ENCODE measurements at places on chromosomes 4 and X. TPM values are rescaled to one million over a fixed set of nuclear protein-coding genes. Genes with fewer than 3 reads are reported as not detected.

The ARHGAP24 gene
- 70.3 TPM for total RNA-seq

- H3K27me3 ChIP-seq = no peaks in the 10 kb centered on the region
- no peaks in the 10 kb centered on the region for H3K36me3 ChIP-seq
- no peak overlapping the region for H3K4me3 ChIP-seq
- no peaks in the 10 kb centered on the region for H3K4me1 ChIP-seq
- DNase-seq = no peak
- H3K27ac ChIP-seq = no peak overlapping the region
Observed at GRCh38 chr4:189279188-189279587, 661.5 kb upstream of the FRG1 start.

GRCh38 chr4:26765515-26765914 is 95.1 kb upstream of the STIM2 start:
- no peaks in the 10 kb centered on the region for H3K36me3 ChIP-seq
- no peak overlapping the region for H3K4me3 ChIP-seq
- DNase-seq = no peak
- H3K27me3 ChIP-seq = no peaks in the 10 kb centered on the region

DNA sequence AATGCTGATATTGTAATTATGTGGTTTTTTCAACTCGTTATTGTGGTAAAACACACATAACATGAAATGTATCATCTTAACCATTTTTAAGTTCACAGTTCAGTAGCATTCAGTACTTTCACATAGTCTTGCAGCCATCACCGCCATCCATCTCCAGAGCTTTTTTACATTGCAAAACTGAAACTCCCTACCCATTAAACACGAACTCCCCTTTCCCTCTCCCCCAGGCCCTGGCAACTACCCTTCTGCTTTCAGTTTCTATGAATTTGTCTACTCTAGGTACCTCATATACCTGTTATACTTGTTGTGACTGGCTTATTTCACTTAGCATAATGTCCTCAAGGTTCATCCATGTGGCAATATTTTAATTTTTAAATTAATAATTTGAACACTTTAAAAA is 380.6 kb downstream of the MAPK10 start:
- no peak for DNase-seq
- no peaks in the 10 kb centered on the region for H3K36me3 ChIP-seq
- no peak overlapping the region for H3K4me3 ChIP-seq

The CPLX1 gene
- 0.75 TPM for total RNA-seq

DNA sequence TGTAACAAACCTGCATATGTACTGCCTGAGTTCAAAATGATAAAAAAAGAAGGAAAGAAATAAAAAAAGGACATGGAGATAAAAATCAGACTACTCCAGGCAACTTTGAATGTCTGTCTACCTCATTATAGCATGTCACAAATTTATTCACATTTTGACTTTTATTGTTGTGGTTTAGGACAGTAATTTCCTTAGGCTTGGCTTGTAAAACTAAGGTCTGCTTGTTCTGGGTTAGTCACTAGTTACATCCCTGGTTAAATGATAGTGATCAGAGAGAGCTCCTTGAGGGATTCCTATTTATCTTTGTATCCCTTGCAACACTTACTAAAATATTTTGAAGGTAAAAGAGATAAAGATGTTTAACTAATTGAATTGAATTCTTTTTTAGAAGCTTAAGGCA is 42.5 kb upstream of the ITM2A start:
- H3K27ac ChIP-seq = no peak overlapping the region
- H3K4me3 ChIP-seq = no peak overlapping the region
- no peak for DNase-seq
- H3K4me1 ChIP-seq = no peaks in the 10 kb centered on the region
- no peaks in the 10 kb centered on the region for H3K27me3 ChIP-seq
- H3K36me3 ChIP-seq = no peaks in the 10 kb centered on the region

DNA sequence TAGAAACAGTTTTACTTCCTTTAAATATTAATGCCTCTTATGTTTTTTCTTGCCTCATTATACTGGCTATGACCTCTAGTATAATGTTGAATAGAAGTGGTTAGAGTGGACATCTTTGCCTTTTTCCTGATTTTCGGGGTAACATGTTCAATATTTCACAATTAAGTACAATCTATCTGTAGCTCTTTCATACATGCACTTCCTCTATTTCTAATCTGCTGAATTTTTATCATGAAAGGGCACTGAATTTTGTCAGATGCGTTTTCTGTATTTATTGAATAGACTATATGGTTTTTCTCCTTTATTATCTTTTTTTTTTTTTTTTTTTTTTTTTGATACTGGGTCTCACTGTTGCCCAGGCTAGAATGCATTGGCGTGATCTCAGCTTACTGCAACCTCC is 29.0 kb downstream of the MECP2 start:
- no peaks in the 10 kb centered on the region for H3K27me3 ChIP-seq
- H3K36me3 ChIP-seq = no peaks in the 10 kb centered on the region
- no peak overlapping the region for H3K4me3 ChIP-seq
- DNase-seq = no peak
- H3K4me1 ChIP-seq = peaks cover 1% of the 10 kb centered on the region

GRCh38 chr4:30537456-30537855 is 182.7 kb upstream of the PCDH7 start:
- no peak overlapping the region for H3K4me3 ChIP-seq
- no peaks in the 10 kb centered on the region for H3K27me3 ChIP-seq
- no peak for DNase-seq
- H3K4me1 ChIP-seq = no peaks in the 10 kb centered on the region
- no peaks in the 10 kb centered on the region for H3K36me3 ChIP-seq

GRCh38 chr4:95949136-95949765 is 109.4 kb downstream of the PDHA2 start:
- no peak overlapping the region for H3K27ac ChIP-seq
- H3K27me3 ChIP-seq = no peaks in the 10 kb centered on the region
- no peak for DNase-seq
- no peak overlapping the region for H3K4me3 ChIP-seq
- no peaks in the 10 kb centered on the region for H3K4me1 ChIP-seq

- H3K4me3 ChIP-seq = no peak overlapping the region
- peak; percentile 37 for DNase-seq
- H3K4me1 ChIP-seq = peaks cover 10% of the 10 kb centered on the region
- H3K27me3 ChIP-seq = no peaks in the 10 kb centered on the region
- H3K36me3 ChIP-seq = no peaks in the 10 kb centered on the region
Observed at GRCh38 chr4:174461466-174462106, 60.7 kb downstream of the HPGD start.

DNA sequence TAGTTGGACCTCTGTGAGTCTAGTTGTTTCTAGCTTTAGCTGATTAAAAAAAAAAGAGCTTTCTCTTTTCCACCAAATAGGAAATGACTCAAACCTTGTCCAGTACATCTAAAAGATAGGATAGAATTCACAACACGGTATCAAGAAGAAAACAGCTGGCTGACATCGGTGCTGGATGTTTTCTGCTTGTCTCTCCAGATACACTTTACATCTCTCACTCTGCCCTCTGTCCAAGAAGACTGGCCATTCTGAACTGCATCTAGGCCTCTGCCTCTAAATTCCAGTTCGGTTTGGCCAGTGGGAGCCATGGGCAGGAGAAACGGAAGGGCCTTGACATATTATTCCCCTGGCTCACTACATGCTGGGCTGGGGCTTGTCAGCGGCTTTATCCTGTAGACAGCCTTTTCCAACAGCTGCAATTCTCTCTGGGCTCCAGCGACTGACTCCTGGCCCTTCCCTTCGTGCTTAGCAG is 57.3 kb upstream of the SHISA3 start:
- no peaks in the 10 kb centered on the region for H3K27me3 ChIP-seq
- DNase-seq = no peak
- H3K36me3 ChIP-seq = no peaks in the 10 kb centered on the region
- H3K4me1 ChIP-seq = no peaks in the 10 kb centered on the region

DNA sequence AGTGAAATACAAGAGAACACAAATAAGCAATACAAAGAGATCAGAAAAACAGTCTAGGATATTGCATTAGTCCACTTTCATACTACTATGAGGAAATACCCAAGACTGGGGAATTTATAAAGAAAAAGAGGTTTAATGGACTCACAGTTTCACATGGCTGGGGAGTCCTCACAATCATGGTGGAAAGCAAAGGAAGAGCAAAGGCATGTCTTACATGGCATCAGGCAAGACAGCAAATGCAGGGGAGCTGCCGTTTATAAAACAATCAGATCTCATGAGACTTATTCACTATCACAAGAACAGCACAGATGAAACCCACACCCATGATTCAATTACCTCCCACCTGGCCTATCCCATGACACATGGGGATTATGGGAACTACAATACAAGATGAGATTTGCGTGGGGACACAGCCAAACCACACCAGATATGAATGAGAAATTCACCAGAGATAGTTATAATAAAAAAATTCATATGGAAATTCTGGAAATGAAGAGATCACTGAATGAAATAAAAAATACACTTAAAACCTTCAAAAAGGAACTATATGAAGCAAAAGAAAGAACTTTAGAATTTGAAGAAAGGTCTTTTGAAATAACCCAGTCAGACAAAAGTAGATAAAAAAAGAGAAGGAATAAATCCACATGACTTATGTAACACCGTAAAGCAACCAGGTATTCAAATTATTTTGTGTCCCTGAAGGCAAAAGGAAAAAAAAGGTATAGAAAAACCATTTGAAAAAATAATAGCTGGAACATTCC is 16.2 kb upstream of the NAA11 start:
- H3K36me3 ChIP-seq = no peaks in the 10 kb centered on the region
- no peaks in the 10 kb centered on the region for H3K27me3 ChIP-seq
- H3K4me1 ChIP-seq = no peaks in the 10 kb centered on the region

GRCh38 chr4:88524171-88524570 is 595 bp upstream of the PYURF start:
- no peaks in the 10 kb centered on the region for H3K27me3 ChIP-seq
- no peak overlapping the region for H3K4me3 ChIP-seq
- peaks cover 15% of the 10 kb centered on the region for H3K4me1 ChIP-seq
- no peaks in the 10 kb centered on the region for H3K36me3 ChIP-seq

The PCDH11X gene
- total RNA-seq = 1.6 TPM

GRCh38 chr4:184473499-184474262 is 669 bp downstream of the IRF2 start:
- H3K4me1 ChIP-seq = peaks cover 27% of the 10 kb centered on the region
- peak overlapping the region; percentile 18 for H3K4me3 ChIP-seq
- no peaks in the 10 kb centered on the region for H3K36me3 ChIP-seq
- peak overlapping the region; percentile 66 for H3K27ac ChIP-seq
- peak; percentile 40 for DNase-seq
- no peaks in the 10 kb centered on the region for H3K27me3 ChIP-seq

- no peak for DNase-seq
- H3K4me1 ChIP-seq = no peaks in the 10 kb centered on the region
- no peak overlapping the region for H3K27ac ChIP-seq
Observed at GRCh38 chr4:140640150-140640748, 71.5 kb upstream of the UCP1 start.

DNA sequence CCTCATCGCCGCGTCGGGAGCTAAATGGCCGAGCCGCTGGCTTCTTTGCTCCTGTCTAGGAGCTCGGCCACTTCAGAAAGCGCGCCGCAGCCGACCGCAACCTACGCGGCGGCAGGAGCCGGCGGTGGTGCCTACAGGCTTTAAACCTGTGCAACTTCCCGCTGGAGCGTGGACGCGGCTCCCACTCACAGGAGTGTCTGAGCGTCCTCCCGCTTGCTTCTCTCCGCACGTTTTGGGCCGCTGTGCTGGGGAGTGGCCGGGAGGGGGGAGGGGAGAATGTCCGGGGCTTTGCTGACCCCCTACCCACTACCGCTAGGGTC is 1.0 kb downstream of the NHSL2 start:
- H3K4me3 ChIP-seq = no peak overlapping the region
- H3K4me1 ChIP-seq = no peaks in the 10 kb centered on the region
- no peaks in the 10 kb centered on the region for H3K36me3 ChIP-seq

- no peaks in the 10 kb centered on the region for H3K27me3 ChIP-seq
- H3K4me3 ChIP-seq = no peak overlapping the region
- H3K4me1 ChIP-seq = peaks cover 6% of the 10 kb centered on the region
- H3K27ac ChIP-seq = no peak overlapping the region
- DNase-seq = no peak
Observed at GRCh38 chr4:15374656-15375055, 53.2 kb upstream of the C1QTNF7 start.

DNA sequence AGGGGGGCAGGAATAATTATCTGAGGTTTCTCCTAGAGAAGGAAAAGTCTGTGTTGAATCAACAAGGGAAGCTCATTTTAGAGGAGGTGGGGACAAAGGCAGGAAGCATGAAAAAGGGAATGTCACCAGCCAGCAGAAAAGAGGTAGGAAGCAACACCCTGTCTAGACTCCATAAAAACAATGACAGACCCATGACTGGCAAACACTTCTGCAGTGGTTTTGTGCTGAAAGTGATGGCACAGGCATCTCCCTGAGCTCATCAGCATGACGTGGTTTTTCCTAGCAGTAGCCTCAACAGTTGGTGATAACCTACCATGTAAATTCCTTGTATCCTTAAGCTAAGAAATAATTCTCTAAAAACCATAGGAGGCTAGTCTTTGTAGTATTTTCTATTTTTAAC is 110.7 kb upstream of the GALNT7 start:
- no peak overlapping the region for H3K27ac ChIP-seq
- DNase-seq = no peak
- H3K27me3 ChIP-seq = no peaks in the 10 kb centered on the region
- H3K4me3 ChIP-seq = no peak overlapping the region
- no peaks in the 10 kb centered on the region for H3K36me3 ChIP-seq

DNA sequence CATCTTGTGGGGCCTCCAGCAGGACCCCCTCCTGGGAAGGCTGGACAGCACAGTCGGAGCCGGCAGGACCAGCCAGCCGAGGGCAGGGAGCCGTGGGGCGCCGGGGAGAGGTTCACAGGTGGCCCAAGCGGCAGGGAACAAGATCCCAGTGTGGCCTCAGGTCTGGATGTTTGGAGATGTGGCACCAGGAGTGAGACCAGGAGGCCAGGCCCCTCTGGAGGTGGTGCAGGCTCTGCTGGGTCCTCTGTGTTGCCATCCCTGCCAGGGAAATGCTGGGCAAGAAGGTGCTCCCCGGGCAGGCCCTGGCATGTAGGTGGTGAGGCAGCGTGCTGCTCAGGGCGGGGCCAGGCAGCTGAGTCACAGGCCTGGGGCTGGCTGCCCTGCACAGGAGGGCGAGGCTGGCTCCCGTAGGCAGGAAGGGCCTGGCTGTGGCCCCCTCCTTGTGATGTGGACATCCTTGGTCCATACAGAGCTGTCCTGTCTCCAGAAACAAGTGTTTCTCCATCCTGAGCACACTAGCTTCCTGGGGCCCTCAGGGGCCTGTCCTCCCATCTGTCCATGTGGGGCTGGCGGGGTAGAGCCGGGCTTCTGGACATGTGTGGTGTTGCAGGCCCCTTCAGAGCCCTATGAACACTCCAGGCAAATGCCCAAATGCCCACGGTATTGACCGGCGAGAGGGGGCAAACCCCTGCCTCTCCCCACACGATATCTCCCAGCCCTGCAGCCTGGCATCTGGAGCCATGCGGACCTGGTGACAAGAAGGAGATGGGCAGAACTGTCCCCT is 4.8 kb upstream of the HGFAC start:
- no peaks in the 10 kb centered on the region for H3K36me3 ChIP-seq
- DNase-seq = peak; percentile 43
- no peaks in the 10 kb centered on the region for H3K27me3 ChIP-seq
- H3K4me1 ChIP-seq = no peaks in the 10 kb centered on the region

DNA sequence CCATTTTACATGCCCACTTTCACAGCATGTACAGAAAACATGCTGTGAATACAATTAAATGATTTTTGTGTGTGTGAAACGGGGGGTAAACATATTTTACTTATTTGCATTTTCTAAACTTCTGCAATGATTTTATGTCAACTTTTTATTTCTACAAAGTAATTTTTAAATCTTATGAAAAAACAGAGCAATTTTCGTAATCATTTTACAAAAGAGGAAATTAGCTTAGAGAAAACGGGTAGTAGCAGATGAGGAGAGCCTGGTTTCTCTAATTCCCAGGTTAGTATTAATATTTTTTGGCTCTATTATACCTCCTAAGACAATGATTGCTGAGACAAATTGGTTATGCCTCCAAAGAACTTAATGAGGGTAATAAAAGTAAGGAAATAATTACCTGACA is 3.2 kb downstream of the TKTL2 start:
- no peak for DNase-seq
- no peaks in the 10 kb centered on the region for H3K27me3 ChIP-seq
- no peak overlapping the region for H3K4me3 ChIP-seq
- H3K27ac ChIP-seq = no peak overlapping the region
- no peaks in the 10 kb centered on the region for H3K4me1 ChIP-seq

The CLGN gene
- not detected for total RNA-seq

The C4orf36 gene
- total RNA-seq = not detected

All from thyroid gland (tissue), 4 donors.